Activated CD8-positive, alpha-beta memory T cell treated with anti-CD3 and anti-CD28 coated beads, Interleukin-2, amount 50 U/mL, for 4 hours (primary cell): ENCODE measurements at places on chromosomes 2 and 18.

GRCh38 chr2:100104718-100105677 lies 37.4 kb downstream of the AFF3 start:
- DNase-seq = no peak

DNA sequence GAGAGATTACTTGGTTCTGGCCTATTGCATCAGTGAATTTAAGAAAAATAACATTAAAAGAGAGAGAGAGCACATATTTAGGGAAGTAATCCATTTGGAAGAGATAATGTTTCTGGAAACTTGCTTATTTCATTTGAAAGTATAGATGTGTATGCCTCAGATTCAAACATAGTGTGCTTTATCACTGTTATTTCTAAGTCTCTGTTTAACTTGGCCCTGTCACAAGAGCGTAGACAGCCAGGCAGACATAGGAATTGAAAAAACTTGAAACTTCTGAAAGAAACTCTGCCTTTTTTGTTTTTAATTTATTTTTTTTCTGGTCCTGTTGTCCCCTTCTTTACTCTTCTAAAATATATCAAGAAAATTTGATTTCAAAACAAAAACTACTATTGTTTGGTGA lies 849.1 kb downstream of the CNTNAP5 start:
- no peak for DNase-seq

GRCh38 chr2:233381638-233381995 lies 27.3 kb downstream of the DGKD start:
- no peak for DNase-seq

GRCh38 chr18:47075098-47075883 lies 39.9 kb upstream of the ELOA2 start:
- DNase-seq = no peak

- no peak for DNase-seq
Observed at GRCh38 chr2:64990876-64991275, 1.7 kb downstream of the SLC1A4 start.

GRCh38 chr2:68807821-68808266 lies 63.4 kb downstream of the BMP10 start:
- DNase-seq = no peak

DNA sequence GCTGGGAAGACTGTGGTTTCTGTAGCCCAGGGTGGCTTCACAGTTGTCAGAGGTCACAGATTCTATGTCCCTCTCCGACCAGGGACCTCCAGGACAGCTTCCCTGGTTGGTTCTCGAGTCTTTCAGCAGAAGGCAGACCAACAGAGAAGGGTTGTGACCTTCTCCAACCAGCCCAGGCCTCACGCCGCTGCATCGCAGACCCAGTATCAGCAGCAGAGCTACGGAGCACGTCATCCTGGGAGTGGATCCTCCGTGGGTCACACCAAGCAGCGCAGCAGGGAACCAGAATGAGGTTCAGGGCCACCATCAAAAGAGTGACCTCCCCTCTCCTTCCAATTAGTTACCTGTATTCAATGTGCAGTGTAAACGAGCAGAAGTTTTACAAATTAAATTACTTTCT lies 49.3 kb downstream of the ST3GAL5 start:
- no peak for DNase-seq

- DNase-seq = no peak
Observed at GRCh38 chr2:208101716-208102631, 22.4 kb downstream of the CRYGD start.

DNA sequence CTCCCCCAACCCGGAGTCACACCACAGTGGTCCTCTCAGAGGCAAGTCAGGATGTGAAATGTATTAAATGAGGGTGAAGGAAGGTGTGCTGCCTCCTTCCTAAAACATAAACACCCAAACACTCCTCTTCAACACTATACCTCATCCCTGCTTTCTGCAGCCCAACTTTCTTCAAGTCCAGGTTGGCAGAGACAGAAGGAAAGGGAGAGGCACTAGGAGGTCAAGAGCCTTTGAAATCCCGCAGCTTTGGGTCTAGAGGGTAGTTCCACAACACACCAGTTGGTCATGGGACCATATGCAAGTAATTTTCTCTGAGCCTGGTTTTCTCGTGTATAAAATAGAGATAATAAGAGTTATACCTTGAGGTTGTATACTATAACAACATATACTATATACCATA lies 38.4 kb downstream of the FIGN start:
- DNase-seq = no peak

GRCh38 chr18:70234667-70235459 lies 29.4 kb upstream of the RTTN start:
- DNase-seq = no peak

GRCh38 chr2:193549661-193550060 lies 1354.9 kb upstream of the TMEFF2 start:
- no peak for DNase-seq

DNA sequence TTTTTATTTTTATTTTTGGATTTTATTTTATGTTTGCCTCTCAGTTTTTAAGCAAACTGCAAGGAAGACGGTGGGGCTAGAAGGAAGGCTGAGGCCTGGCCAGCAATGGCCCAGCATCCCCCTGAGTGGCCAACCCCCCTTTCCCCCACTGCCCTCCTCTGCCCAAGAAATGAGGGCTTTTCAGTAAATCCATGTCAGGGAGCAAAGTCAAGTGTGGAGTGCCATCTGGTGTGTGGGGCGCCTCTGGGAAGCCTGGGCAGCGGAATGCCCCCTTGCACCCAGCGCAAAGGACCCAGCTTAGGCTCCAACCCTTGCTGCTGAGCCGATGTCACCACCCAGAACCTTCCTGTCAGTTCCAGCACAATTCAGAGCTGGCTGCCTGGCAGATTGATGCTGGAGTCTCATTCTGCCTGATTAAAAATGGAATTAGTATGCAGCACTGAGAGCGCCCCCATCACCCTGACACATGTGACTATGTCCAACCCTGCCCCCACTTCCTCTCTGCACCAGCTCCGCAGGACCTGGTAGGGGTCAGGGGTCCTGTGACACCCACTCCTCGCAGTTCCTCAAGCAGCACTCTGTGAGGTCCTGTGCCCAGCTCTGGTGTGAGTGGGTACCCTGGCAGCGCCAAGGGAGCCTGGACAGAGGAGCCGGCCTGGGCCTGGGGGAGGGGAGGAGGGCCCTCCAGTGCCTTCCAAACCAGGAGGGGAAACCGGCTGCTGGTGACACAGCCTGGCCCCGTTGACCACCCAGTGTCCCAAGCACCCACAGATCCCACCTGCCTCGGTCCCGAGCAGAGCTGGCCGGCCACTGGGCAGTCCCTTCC lies 9.2 kb upstream of the ALPP start:
- DNase-seq = no peak

DNA sequence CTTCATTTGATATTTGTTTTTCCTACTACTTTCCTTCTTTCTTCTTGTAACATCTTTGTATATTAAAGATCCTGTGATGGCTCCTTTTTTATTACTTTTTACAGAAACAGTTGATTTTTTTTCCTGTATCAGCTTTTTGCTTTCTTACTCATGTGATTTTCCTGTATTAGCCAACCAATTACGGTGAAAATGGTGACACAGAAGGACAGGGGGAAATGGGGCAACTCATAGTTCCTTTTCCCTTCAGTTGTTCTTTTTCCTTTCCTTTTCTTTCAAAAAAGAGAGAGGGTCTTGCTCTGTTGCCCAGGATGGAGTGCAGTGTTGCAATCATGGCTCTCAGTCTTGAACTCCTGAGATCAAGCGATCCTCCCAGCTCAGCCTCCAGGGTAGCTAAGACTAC lies 117.8 kb downstream of the ATL2 start:
- no peak for DNase-seq

DNA sequence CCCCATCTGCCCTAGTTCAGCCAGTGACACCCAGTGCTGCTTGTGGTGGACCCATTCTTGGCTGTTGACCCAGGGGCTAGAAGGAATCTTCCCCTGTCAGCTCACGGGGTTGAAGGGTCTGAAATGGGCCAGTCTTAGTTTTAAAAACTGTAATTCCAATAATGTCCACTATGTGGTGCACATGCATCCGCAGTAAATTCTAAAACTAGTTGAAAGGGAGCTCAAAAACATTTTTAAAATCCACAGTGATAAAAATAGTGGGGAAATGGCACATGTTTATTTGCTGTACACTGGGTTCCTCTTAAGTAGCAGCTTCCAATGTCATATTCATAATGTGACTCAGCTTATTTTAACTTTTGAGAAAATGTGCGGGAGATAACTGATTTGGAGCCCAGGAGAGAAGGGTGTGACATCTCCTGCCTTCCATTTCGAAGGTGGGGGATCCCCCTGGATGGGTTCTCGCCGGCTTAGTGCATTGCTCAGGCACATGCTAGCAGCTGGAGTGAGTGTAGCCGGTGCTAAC lies 32.8 kb downstream of the GRHL1 start:
- DNase-seq = no peak

DNA sequence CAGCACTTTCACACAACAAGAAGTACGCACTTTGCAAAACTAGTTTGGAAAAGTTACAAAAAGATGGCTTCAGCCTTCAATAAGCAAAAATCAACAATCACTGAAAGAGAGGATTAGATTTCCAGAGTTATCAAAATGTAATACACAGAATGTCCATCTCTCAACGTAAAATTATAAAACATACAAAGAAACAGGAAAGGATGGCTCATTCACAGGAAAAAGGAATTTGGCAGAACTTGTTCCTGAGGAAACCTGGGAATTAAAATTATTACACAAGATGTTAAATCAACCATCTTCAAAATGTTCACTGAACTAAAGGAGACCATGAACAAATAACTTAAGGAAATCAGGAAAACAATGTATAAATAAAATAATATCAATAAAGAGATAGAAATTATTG lies 8.0 kb downstream of the C2orf92 start:
- no peak for DNase-seq

GRCh38 chr2:55011831-55012671 lies 38.2 kb downstream of the RTN4 start:
- DNase-seq = no peak

DNA sequence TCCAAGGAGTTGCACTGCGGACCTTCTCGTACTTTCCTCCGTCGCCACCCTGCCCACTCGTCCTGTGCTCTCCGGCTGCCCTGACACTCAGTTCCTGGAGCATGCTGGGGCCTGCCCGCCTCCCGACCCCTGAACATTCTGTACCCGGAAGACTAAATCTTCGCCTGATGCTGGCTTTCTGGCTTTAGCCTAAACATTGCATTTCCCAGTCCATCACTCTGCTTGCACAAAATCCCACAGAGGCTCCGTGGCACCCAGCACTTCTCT lies 550 bp upstream of the SFXN5 start:
- DNase-seq = no peak

DNA sequence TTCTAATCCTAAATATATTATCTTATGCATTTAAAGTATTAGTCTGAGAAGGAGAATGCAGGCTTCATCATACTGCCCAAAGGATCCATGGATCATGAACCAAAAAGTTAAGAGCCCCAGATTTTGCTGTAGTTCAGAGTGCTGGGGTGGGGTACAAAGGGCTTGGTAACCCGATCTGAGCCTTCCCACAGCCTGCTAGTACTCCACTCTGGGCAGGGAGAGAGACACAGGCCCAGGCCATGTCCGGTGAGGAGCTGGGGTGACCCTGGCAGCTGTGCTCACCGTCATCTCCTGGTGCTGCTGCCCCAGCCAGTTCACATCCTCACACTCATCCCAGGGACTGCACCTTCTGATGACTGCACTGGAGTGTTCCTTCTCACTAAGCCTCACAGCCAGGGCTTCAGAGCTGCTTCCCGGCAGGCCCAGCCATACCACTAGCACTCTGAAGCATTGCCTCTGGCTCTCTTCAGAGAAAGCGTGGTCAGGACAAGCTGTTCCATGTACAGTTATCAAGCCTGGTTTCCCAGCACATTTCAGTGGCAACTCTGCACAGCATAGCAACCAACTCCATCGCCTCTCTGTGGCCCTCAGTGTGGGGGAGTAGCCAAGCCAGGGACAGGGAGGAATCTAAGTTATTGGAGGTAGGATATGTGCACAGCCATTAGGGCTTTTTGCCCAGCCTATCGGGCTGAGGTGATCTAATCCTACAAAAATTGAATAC lies 189.0 kb upstream of the CTAGE1 start:
- DNase-seq = no peak

DNA sequence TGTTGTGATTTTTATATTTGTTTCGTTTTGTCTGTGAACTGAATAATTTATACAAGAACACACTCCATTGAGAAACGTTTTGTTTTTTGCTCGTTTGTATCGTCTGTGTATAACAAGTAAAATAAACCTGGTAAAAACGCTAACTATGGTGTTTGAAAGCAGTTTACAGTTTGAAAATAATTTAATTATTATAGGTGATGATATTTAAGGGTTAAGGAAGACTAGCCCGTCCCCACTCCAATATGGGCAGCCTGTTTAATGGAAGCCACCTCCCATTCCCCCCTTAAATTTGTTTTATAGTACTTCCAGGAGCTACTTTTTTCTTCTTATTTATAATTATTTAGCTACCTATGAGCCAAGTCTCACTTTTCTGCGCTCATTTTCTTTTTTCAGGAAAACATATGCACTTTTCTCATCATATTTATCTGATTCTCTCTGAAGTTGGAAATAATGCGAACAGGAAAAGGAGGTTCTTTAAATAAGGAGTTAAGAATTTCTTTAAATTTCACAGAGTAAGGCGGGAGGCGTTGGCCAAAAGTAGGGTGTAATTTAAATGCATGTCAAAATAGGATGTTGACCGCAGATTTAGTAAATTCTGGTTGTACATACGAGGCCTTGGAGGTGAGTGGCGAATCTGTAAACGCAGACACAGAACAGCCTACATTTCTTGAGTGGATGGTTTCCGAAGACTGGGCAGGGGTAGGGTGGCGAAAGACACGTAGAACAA lies 9.8 kb downstream of the TBR1 start:
- DNase-seq = no peak

DNA sequence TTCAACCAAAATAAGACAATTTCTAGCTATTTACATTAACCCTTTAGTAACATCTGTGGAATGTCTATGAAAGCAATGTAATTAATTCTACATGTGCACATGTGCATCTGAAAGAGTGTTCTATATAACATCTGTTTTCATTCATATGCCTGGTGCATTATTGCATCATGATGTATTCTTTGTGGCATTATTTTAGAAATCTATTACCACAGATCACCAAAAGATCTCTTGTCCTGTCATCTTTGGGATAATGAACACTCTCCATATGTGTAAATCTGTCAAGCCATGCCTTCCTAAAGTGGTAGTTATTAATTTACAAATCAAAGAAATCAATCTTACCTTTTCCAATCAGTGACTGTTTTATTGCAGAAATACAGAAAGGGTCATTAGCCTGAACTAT lies 86.9 kb downstream of the TRIB2 start:
- no peak for DNase-seq

DNA sequence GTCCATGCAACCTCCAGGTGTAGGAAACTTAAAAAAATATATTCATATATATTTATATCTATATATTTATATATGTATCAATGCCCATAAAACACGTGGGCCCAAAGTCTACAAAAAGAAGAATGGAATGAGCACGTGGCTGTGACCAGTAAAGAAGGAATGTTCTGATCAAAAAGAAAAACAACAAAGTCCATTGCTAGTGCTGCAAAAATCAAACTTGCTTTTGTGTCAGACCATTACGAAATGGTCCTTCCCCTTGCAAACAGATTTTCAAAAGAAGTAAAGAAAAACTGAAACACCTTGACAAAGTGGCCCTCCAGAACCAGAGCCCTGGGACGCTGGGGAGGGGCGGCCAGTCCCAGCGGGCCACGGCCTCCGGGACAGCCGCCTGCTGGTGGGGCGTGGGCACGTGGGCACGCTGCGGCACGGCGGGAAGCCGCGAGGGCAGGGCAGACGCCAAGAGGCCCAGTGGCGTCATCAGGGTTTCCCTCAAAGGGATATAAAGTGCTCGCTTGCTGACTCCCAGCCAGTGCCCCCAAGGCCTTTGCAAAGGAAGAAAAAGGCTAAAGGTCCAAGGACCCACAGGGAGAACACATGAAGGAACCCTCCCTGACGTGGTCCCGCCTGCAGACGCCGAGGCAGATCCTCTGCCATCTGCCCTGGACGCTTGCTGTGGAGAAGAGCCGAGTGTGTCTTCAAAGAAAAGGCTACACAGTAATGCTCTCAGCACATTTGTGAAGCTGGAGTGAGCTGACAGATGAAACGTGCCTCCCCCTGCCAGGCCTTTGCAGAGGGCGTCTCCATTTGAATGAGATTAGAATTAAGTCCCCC lies 201.8 kb downstream of the TWIST2 start:
- DNase-seq = no peak
